ENCODE measurements at places on chromosomes 2 and 18.

DNA sequence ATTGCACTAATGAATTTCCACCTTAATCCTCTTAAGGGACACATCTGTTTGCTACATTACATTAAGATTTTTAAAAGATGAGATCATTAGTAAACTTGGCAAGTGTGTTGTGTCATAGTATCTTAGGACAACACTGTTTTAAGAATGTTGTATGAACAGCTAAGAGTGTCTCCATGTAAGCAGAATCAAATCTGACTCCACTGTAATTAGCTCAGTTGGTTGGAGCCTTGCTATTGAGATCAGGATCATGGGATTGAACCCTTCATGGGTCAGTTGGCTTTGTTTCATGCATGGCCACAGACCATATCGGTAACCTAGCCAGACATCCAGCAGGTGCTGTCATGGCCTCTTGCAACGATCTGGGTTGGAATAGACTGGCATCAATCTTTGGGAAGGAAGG lies 5.2 kb downstream of the FHOD3 start:
- DNase-seq = no peak

- DNase-seq = no peak
These were observed 23.3 kb downstream of the MPHOSPH10 start for GRCh38 chr2:71153585-71154224.

DNA sequence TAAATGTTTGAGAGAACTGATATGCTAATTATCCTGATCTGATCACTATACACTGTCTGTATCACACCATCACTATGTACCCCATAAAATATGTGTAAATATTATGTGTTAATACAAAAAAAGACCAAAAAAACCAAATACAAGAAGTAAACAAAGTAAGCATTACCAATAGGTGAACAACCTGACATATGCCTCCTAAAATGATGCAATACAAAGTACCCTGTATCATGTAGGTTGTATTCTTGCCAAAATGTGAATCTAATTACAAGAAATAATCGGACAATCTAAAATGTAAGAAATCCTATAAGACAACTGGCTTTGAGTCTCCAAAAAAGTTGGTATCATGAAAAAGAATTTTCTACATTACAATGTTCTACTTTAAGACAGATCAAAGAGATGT lies 7.8 kb downstream of the POLR1A start:
- DNase-seq = no peak

- peak; percentile 35 for DNase-seq
These were observed at the start of gene AKAIN1 for GRCh38 chr18:5197032-5197434. Gene AKAIN1, minus strand, starts transcription at chr18:5197257. Its CDS starts 204 bp downstream, at chr18:5197053.

- no peak for DNase-seq
These were observed 46.7 kb downstream of the FAM161A start for GRCh38 chr2:61807036-61807757.

GRCh38 chr2:6623746-6624145 lies 242.0 kb downstream of the CMPK2 start:
- DNase-seq = no peak

- DNase-seq = no peak
These were observed 125.7 kb upstream of the THSD7B start for GRCh38 chr2:136639651-136640050.

GRCh38 chr2:33406622-33407021 lies 69.8 kb upstream of the RASGRP3 start:
- DNase-seq = no peak

DNA sequence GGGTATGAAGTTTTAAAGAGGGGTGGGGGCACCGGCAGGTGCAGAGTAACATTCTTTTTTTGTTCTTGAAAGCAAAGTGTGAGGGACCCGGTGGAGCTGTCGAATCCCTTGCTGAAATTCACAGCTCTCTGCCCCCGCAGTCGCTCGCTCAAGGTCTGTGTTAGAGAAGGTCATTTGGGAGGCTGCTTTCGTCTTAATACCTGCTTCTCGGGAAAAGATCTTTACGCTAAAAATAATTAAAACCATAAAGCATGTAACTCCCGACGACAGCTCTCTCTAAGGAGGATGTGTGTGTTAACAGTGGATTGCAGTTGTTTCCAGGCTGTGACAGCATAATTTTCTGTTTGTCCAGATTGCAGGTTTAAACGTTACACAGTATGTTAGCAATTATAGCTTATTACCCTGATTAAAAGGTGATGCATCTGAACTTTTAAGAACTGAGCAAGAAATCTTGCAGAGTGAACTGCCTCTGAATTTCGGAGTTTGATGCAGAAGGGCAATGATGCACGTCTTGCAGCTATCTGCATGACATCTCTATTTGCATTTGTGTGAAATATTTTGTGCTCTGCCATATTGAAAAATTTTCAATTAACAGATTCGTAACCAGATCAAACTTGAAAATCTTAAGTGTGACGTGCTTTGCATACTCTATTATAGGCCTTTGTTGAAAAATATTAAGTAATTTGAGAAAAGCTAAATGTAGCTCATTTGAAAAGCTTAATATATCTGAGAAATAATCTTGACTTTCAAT lies 954 bp downstream of the RAPGEF4 start:
- DNase-seq = no peak

- DNase-seq = no peak
These were observed 142.5 kb upstream of the L3MBTL4 start for GRCh38 chr18:6557057-6557769.

- DNase-seq = no peak
These were observed 105.5 kb downstream of the UGGT1 start for GRCh38 chr2:128196471-128196931.

Measured in CD4-positive, alpha-beta T cell (primary cell).